ENCODE measurements at places on chromosomes 13 and 19.

DNA sequence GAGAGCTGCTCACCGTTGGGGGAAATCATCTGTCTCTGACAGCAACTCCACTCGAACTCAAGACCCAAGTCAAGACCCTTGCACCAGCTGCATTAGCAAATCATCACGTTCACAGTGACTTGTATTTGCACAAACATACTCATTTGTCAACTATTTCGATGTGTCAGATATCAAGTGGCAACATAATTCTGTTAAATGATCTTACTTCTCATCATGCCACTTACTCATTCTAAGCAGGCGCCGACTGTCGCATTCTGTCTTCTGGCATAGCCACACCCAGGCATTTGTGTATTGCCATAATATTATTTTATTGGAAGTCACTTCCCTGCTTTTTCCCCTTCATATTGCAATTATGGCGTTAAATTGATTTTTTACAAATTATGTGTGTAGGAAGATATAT is 23.0 kb upstream of the ATP1A3 start:
- DNase-seq = no peak

DNA sequence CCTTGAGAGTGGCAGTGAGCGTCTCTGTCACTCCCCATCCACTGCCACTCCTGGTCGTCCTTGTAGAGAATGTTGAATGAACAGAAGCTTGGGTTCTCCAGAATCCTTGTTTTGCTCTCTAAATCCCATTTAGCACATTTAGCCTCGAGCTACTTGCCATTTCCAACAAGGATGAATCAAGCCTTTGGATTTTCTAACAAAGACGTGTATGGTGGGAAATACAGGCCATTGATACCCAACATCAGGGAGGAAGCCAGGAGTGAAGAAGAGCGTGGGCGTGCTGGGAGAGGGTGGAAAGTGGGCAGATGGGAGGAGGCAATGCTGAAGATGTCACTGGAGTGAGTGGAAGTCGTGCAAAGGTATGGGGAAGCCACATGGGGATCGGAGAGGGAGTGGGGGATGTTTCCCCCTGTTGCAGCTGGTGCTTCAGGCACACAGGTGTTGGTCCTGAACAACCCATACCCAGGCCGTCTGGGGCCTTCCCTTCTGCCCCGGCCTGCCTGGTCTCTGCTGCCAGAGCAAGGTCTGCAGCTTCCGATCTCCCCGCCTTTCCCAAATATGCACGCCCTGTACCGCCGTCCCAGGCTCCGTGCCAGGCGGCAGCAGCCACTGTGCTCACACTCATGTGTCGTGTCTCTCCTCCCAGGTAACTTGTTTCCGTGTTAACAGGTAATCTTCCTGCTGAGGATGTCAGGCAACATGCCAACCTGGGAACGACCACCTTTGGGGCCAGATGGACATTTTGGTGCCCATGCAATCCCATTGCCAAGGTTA is 48.7 kb downstream of the ZIC5 start:
- DNase-seq = no peak

GRCh38 chr13:27016875-27017274 is 154.7 kb downstream of the USP12 start:
- DNase-seq = no peak

DNA sequence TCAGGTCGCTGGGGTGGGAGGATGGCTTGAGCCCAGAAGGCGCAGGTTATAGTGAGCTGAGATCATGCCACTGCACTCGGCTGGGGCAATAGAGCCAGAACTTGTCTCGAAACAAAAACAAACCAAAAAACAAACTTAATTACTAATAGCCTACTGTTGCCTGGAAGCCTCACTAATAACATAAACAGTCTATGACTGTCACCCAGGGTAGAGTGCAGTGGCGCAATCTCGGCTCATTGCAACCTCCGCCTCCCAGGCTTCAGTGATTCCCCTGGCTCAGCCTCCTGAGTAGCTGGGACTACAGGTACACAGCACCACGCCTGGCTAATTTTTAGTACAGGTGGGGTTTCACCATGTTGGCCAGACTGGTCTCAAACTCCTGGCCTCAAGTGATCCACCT is 18.0 kb downstream of the CATSPERD start:
- DNase-seq = no peak

DNA sequence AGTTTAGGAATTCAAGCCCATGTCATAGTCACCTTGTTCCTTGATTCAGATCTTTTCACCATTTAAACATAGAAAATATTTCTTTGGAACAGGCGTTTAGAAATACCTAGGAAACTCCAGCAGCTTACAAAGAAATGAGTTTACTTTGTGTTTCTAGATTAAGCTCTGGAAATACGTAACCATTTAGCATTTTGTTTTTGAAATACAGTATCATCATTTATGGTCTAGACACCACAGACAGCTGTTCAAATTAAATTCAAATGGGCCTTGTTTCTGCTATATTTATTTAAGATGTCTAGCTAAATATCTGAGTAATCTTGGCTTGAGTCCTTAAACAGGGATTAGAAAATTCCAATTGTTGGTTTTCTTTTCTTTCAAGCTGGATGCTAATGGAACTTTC is 228.5 kb downstream of the NDFIP2 start:
- DNase-seq = no peak

- no peak for DNase-seq
These were observed at the start of gene FREM2 for GRCh38 chr13:38686577-38687245. Gene FREM2 (plus strand): TSS chr13:38687077. CDS start chr13:38687345, 268 bp downstream.

GRCh38 chr13:33639626-33640080 is 178.3 kb upstream of the RFC3 start:
- peak; percentile 29 for DNase-seq

DNA sequence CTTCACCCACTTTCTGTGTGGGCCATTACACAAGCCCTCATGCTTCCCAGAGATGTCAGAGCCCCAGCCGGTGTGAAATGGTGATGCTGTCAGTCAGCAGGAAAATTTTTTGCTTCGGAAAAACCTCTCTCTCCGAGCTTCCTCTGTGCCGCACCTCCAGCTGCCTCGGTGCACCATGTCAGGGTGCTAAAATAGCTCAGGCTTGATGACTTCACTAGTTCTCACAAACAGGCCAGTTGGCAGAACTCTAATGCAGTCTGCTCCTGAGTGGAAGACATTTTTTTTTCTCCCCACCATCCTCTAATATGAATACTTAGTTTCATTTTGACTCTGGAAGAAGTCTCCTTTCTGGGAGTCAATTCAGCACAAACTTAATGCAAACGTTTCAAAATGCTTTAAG is 71.3 kb downstream of the KLF12 start:
- DNase-seq = peak; percentile 39

GRCh38 chr13:37652596-37652995 is 54.0 kb upstream of the POSTN start:
- DNase-seq = no peak

DNA sequence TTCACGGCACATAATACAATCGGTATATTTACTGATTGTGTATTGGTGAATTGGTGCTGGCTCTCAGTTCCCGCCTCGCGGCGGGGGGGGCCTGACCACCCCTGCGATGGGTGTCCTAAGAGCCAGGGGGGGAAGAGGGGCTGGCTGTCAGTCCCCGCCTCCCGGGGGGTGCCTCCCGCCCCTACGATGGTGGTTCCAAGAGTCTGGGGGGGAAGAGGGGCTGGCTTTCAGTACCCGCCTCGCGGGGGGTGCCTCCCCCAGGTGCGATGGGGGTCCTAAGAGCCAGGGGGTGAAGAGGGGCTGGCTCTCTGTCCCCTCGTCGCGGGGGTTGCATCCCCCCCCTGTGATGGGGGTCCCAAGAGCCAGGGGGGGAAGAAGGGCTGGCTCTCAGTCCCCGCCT is 2321.8 kb upstream of the PCDH20 start:
- no peak for DNase-seq

DNA sequence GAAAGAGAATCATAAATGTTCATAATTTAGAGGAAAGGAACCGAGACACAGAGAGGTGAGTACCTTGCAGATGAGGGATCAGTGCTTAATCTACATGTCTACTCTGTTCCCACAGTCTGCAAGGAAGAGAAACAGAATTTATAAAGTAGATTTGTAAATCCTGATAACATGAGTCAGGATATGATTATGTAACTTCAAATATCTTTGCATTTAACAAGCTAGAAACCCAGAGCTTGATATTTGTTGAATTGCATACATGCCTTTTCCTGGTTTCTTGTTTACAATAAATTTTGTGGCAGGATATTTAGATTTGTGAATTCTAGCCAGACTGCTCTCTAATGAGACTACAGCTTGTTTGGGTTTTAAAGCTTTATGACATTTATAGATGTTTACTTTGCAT is 219.2 kb downstream of the ENOX1 start:
- DNase-seq = no peak

DNA sequence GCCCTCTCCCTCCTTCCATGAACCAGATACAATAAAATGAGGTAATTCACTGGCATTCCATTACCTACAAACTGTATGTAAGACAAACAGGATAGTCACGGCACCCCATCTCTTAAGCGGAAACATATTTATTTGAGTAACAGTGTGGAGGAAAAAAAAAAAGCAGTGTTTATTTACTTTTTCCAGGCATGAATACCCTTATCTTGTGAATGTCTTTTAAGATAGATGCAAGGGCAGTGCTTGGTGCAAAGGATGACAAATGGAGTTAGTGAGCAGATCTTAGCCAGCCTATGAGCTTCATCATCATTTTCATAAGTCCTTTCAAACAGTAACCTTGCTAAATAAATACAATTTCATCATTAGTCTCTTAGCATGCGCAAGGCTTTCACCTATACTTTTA is 1661.8 kb upstream of the SPRY2 start:
- DNase-seq = no peak

DNA sequence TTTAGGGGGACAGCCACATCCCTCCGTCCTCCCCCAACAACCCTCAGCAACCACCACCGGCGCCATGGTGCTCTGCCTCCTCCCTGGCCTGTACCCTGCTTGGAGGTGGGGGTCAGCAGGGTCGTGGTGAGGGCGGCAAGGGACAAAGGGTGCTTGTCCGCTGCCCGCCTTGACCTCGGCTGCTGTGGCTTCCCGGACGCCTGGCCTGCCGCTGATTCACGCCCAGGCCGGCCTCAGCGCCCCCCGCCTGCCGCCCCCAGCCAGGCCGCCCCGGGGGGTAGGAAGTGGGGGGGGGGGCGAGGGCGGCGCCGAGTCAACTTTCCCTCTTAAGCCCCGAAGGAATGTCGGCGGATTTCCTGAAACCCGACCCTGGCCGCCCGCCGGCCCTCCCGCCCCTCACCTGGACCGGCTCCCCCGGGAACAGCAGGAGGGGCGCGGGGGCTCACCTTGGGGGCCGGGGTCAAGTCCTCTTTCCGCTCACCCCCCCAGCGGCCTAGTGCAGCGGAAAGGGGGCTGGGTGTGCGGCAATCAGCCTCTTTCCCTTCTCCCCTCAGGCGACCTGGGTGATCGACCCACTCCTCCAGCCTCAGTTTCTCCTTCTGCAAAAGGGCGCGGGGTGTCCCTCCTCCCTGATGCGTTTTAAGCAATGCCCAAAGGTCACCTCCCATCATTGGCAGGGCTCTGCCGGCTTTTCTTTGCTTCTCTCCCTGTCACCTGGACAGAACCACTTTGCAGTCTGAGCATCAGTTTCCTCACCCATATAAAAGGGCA is 1.9 kb upstream of the TMEM59L start:
- no peak for DNase-seq

DNA sequence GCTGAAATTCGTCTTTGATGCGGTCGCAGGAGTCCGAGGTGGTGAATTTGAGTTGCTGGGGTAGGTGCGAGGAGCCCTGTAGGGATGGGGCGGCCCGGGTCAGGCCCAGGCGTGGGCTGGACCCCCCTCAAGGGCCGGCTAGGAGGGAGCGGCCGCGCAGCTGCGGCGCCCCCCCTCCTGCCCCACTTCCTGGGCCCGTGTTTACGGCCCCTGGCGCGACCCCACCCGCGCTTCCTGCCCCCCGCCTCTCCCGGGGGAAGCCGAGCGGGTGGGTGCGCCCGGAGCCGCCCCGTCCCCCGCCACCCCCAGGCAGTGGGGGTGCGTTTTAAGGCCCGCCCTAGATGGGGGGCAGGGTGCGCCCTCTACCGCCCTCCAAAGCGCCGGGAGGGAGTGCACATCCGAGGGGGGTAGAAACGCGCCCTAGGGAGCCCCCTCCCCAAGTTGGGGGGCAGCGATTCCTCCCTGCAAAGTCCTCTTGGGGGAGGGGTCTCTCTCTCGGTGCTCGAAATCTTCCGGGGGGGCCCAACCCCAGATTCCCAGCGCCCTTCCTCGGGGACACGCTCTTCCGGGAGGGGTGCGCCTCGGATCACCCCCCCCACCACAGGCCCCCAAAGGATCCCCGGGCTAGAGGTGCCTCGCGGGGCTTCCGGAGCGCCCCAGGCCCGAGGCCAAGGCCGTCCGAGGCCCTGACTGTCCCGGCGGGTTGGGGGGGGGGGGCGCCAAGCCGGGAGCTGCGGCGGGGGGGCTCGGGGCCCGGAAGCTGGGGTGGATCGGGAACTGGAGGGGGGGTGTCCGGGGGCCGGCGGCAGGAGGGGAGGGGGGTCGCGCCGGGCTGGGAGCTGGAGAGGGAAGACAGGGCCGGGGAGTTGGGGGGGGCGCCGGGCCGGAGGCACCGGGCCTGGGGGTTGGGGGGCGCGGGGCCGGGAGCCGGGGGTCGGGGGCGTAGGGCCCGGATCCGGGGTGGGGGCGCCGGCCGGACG is 823 bp downstream of the TLE5 start:
- peak; percentile 81 for DNase-seq

- DNase-seq = no peak
These were observed 53.0 kb downstream of the PEPD start for GRCh38 chr19:33468361-33469170.

DNA sequence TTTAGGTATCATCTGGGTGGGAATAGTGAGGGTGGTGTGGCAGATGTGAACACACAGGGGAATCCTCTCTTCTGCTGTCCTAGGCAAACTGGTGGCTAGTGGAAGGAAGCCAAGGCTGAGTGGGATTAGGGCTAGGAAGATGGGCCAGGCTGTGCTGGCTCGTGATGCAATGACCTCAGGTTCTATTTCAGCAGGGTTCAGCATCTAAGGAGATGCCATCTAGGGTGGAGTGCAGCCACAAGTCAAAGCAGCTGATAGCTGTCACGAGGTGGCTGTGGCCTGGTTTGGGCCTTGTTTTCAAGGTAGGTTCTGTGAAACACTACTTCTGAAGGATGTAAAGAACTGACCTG is 21.6 kb downstream of the ARL11 start:
- no peak for DNase-seq

GRCh38 chr19:29323021-29323430 is 110.1 kb upstream of the UQCRFS1 start:
- no peak for DNase-seq

GRCh38 chr13:73941752-73942151 is 192.5 kb downstream of the KLF12 start:
- DNase-seq = no peak

GRCh38 chr19:45041125-45041524 is 2.3 kb downstream of the CLASRP start:
- no peak for DNase-seq

DNA sequence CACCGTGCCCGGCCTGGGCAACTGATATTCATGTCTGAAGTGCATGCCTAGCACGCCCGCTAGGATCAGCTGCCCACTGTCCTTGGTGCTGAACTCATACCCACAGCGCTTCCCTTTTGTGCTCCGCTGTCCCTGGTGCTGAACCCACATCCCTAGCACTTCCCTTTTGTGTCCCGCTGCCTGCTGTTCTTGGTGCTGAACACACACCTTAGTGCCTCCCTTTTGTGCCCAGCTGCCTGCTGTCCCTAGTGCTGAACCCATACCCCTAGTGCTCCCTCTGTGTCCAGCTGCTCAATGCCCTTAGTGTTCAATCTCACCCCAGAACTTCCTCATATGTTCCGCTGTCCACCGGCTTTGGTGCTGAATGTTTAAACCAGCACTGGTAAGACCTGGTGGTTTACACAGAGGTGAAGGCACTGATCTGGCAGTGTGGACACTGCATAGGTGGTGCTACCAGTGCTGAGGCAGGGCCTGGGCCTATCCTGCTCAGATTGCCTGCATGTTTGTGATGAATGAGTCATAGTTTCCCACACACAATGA is 26.3 kb upstream of the SIGLEC11 start:
- DNase-seq = peak; percentile 82
